ENCODE measurements at places on chromosomes 12 and 14. TPM values are rescaled to one million over a fixed set of nuclear protein-coding genes. Genes with fewer than 3 reads are reported as not detected.

KIF5A gene
- 2.2 TPM for total RNA-seq

TMPRSS12 gene
- not detected for total RNA-seq

IL22 gene
- 4.1 TPM for total RNA-seq

CIROP gene
- total RNA-seq, result not detected

KRT82 gene
- not detected for total RNA-seq

LMO3 gene
- not detected for total RNA-seq

PRR13 gene
- total RNA-seq, result 214 TPM

AMN gene
- total RNA-seq, result 1.2 TPM

HOTAIR gene
- not detected for total RNA-seq

PTPRB gene
- not detected for total RNA-seq

AICDA gene
- 0.17 TPM for total RNA-seq

SERPINA10 gene
- total RNA-seq, result not detected

KLRD1 gene
- total RNA-seq, result 4.9 TPM

SMCO2 gene
- total RNA-seq, result 1.4 TPM

HPD gene
- total RNA-seq, result not detected

CCDC175 gene
- not detected for total RNA-seq

KRT72 gene
- 1.6 TPM for total RNA-seq

SLC39A5 gene
- 1.1 TPM for total RNA-seq

SLC25A3 gene
- total RNA-seq, result 363 TPM

ANAPC5 gene
- 127 TPM for total RNA-seq

RGS6 gene
- 3.0 TPM for total RNA-seq

GNG2 gene
- 190 TPM for total RNA-seq

GZMB gene
- total RNA-seq, result 1,728 TPM

ANKRD33 gene
- total RNA-seq, result not detected

OLR1 gene
- not detected for total RNA-seq

TAS2R19 gene
- total RNA-seq, result 4.5 TPM

TPH2 gene
- total RNA-seq, result not detected

REP15 gene
- total RNA-seq, result 1.8 TPM

FLVCR2 gene
- 6.9 TPM for total RNA-seq

SLC35E3 gene
- total RNA-seq, result 8.5 TPM

AQP6 gene
- not detected for total RNA-seq

ADAM21 gene
- not detected for total RNA-seq

SIX1 gene
- 1.2 TPM for total RNA-seq

ASCL4 gene
- total RNA-seq, result not detected

FOXM1 gene
- total RNA-seq, result 90.6 TPM

VDR gene
- total RNA-seq, result 103 TPM

TRMT61A gene
- total RNA-seq, result 11.9 TPM

ITGB7 gene
- total RNA-seq, result 751 TPM

SLC39A9 gene
- total RNA-seq, result 54.1 TPM

MYF5 gene
- not detected for total RNA-seq

Data from T-helper 1 cell treated with Interleukin-12 subunit alpha and Interleukin-12 subunit beta and Interleukin-4 antibody, amounts not matched to agents 30 ng/mL and 1 ng/mL, for 36 hours (primary cell).